GM03348 (cell line): ENCODE measurements at places on chromosomes 7 and 10.

- DNase-seq, result no peak
These were observed 309.0 kb upstream of the HGF start for GRCh38 chr7:82078807-82079206.

DNA sequence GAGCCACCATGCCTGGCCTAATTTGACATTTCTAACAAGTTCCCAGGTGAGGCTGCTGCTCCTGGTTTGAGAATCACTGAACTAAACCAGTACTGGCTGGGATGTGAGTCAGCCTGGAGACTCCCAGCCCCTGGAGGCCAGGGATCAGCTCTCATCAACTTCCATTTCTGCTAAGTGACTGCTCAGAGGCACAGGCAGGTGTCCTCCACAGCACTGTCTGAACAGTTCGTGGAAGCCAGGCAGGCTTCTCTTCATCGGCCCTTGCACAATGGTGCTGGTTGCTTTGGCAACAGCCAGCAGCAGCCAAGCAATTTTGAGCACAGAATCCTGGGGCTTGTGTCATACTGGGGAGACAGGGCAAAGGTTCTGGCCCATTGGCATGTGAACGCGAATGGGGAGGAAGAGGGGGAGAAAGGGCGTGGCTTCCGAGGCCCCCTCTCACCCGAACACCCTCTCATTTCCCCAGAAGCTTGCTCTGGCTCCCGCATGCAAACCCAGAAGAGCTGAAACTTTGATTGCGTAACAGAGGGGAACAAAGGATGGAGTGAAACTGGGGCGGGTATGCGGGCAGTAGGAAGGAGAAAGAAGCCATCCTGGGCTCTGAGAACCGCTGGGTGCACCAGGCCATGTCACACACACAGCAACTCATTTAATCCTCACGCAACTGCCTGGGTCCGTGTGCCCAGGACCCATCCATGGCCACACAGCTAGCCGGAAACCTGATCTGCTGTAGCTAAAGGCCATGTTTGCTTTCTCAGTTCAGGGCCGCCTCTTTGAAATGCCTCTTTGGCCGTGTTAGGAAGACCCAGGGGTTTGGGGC, 9.0 kb upstream of the POR start:
- peak; percentile 72 for DNase-seq

DNA sequence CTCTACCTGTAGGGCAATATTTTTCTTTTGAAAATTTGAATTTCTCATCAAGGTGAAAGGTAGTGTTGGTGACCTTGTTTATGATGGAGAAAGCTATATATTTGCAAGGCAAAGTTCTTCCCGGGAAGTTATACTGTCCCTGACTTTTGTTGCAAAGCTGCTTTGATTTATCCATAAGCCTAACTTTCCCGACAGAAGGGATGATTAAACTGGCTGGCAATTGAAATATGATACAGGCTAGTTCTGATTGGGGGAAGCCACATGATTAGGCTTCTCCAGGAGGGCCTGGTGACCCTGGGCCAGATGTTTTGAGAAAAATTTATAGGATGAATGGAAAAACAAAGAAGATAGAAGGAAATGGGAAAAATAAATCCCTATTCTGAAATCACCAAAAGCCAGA, 215.5 kb downstream of the ACTR3B start:
- no peak for DNase-seq

DNA sequence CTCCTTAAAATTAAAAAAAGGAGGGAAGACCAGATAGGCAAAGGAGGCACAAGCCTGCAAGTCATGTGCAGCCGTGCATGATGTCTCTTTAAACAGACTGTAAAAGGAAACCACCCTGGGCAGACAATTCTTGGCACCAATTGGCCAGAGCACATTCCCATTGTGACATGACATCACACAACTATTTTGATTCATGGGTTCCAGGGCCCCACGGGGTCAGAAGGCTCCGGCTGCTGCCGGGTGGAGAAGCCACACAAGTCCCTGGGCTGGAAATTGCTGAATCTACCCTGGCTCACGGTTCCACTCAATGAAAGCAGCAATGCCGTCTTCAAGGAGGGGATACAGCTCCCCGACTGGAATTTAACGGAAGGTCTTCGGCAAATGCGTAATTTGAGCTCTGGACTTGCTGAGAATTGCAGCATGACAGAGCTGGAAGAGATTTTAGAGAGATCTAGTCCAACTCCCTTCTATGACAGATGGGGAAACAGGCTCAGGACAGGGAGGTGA, 140.5 kb downstream of the PRKAG2 start:
- DNase-seq, result peak; percentile 95

GRCh38 chr10:78964952-78965633, 103.7 kb upstream of the ZMIZ1 start:
- no peak for DNase-seq

DNA sequence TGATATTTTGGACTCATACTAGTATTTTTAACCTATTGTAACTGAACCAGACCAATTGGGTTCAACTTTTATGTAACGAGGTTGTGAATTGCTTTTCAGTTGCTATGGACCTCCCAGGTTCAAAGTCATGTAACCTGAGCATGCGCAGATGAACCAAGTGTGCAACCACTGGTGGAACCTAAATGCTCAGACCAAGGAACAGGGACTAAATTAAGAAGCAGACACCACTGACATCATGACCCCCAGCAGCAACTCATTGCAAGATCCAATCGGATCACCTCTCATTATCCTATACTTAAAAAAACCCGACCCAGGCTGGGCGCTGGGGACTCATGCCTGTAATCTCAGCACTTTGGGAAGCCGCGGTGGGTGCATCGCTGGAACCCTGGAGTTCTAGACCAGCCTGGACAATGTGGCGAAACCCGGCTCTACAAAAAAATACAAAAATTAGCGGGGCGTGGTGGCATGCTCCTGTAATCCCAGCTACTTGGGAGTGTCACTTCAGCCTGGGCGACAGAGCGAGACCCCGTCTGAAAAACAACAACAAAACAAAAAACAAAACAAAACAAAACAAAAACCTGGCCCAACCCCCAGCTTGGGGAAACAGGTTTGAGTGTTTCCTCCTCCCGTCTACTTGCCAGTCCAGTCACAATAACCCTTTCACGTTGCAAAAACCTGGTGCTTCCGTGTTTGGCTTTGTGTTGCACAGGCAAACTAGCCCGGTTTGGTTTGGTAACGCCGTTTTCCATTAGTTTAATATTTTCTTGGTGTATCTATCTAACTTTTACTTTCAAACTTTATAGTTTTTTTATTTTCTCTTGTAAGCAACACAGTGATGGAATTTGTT, 11.3 kb upstream of the ZNF518A start:
- no peak for DNase-seq

GRCh38 chr7:116232920-116233319, 22.6 kb downstream of the TES start:
- no peak for DNase-seq
